ENCODE measurements at places on chromosomes 1 and 21.

DNA sequence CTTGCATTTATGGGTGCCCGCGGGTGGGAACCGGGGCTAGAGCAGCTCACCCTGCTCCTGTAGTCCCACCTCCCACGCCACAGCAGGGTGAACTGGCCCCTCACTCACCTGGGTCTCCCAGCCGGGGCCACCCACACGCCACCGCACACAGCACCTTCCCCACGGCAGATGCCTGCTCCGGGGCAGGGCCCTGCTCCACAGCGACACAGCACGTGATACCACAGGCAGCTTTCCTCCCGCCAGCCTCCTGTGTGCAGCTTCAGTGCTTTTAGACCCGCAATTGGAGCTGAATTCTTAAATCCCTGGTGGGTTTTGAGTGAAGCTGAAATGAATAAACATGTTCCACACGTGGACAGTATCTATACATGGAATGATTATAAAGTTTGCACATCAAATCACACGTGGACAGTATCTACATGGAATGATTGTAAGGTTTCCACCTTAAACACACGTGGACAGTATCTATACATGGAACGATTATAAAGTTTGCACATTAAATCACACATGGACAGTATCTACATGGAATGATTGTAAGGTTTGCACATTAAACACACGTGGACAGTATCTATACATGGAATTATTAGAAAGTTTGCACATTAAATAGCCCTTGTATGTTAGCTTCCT lies 93.1 kb upstream of the COL6A1 start:
- no peak for DNase-seq

GRCh38 chr21:29080454-29080941 lies 7.0 kb upstream of the CCT8 start:
- DNase-seq: no peak

- no peak for DNase-seq
These were observed 40.9 kb downstream of the PTGFRN start for GRCh38 chr1:116950517-116951199.

GRCh38 chr1:165069829-165070228 lies 286.7 kb downstream of the LMX1A start:
- no peak for DNase-seq

GRCh38 chr1:109567877-109568672 lies 19.7 kb downstream of the GNAI3 start:
- DNase-seq: no peak

DNA sequence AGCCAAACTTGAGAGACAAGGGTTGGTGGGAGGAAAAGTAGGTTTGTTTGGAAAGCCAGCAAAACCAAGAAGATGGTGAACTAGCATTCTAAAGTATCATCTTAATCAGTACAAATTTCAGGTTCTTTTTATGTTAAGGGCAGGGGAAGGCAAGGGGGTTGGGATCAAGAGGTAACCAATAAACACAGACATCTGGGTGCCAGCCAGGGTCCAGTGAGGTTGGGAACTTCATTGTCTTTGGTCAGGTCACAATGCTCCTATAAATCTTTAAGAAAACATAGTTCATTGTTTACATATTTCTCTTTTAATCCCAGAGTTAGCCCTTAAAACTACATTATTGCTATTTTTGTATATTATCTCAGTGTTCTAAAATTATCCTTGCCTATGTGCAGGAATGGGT lies 126.2 kb upstream of the NR5A2 start:
- DNase-seq: no peak
